ENCODE measurements at places on chromosomes 5 and 9.

GRCh38 chr5:36305571-36306326, 4.0 kb upstream of the RANBP3L start:
- peak; percentile 21 for DNase-seq

GRCh38 chr5:111211341-111211740, 12.8 kb upstream of the CAMK4 start:
- DNase-seq, result no peak

- DNase-seq, result no peak
These were observed 1116.0 kb upstream of the SEMA6A start for GRCh38 chr5:117690612-117691011.

- no peak for DNase-seq
These were observed 26.0 kb upstream of the CEP72 start for GRCh38 chr5:585962-586628.

GRCh38 chr5:43320846-43321245, 7.6 kb upstream of the HMGCS1 start:
- no peak for DNase-seq

- DNase-seq, result no peak
These were observed 78.9 kb downstream of the GOLPH3 start for GRCh38 chr5:32095261-32095671.

DNA sequence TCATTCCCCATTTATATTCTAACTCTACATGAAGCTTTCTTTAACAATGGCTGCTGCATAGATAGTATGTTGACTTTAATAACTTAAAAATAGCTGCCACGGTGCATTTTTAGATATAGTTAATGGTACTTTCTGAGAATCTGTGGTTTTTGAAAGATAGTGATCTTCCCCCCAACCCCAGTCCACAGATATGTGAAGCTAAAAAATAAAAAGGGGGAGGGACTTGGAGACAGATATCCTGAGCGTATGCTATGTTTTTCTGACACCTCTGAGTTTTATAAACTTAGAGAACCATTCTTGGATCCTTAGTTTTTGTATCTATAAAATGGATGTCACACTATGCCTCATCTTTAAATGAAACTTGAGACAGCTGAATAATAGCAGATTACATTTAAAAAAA, 120.5 kb downstream of the SNX18 start:
- no peak for DNase-seq

DNA sequence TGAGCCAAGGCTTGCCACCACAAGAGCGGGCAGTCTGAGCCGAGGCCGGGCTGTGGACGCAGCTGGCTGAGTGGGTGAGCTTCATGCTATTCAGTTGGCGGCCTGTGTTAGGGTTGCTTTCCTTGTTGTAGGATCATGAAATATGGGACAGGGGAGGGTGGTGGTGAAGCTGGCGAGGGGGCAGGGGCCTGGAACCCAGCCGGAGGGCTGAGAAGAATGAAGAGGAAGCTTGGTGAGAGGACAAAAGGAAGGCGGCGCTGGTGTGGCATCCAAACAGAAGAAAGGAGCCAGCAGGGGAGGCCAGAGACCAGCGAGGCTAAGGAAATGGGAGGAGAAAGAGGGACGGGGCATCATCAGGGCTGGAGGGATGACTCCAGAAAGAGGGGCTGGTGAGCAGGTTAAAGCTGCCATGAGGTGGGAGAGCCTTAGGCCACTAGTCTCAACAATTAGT, 18.3 kb downstream of the RALGPS1 start:
- DNase-seq, result no peak

- DNase-seq, result no peak
These were observed 42.5 kb downstream of the KLHL3 start for GRCh38 chr5:137693307-137693950.

DNA sequence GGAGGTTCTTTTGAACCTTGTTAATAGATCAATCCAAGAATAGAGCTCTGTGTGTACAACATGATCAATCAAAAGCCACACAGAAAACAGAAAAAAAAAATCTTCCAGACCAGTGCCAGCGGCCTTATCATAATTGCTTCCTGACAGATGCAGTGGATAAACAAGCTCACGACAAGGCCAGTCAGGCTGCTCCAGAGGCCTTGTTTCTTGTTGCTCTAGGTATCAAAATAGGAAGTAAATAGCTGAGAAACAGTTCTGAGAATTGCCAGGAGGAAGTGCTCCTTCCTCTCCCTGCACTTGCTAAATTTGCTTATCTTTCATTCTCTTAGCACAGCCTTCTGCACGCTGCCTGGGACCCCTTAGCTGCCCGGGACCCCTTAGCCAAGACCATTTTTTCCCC, 199.0 kb upstream of the TARS1 start:
- DNase-seq, result no peak

DNA sequence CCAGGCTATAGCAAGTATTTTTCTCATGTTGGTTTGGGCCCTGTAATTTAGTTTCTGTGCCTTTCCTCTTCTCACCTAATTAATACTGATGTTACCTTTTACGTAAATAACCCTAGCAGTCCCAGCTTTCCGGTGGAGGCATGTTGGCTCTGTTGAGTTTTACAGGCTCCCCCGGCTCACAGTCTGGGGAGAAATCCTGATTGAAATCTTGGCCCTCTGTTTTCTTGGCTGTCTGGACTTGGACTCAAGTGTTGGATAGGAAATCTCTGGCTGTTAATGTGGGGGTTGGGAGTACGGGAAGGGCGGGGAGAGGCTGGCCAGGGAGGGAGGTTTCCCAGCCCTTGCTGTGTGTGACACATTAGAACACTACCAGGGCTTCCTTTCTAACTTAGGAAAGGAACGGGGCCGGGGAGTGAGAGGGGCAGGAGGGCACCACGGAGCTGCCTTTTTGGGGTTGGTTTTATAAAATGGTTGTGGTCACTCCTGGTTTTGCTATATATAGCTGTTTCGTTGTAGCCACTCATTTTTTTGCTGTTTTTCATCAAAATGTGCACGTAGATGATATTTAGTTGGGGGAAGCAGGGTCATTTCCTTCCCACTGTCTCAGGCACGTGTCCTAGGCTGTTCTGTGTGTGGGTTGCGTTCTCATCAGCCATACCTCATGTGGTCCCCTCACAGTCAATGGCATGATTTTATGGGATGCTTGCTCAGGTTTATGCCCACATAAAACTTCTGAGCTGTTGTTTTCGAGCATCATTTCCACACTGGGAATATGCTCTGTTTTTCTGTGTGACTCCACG, 11.0 kb downstream of the TRIO start:
- no peak for DNase-seq

DNA sequence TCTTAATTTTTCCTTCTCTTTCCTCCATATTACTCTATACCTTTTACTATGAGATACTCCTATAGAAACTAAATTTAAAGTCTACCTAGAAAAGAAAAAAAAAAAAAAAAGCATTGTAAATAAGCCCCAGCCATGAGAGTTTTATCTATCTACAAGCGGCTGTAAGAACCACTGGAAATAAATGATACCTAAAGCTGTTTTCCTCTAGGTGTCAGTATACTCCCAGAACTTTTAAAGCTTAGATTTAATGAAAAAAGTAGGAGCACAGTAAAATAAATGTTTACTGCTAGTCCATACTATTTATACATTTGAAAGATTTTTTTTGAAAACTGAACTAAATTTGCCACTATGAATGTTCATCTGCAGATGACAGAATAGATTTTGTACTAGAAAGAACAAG, 26.2 kb downstream of the TYRP1 start:
- peak; percentile 24 for DNase-seq

DNA sequence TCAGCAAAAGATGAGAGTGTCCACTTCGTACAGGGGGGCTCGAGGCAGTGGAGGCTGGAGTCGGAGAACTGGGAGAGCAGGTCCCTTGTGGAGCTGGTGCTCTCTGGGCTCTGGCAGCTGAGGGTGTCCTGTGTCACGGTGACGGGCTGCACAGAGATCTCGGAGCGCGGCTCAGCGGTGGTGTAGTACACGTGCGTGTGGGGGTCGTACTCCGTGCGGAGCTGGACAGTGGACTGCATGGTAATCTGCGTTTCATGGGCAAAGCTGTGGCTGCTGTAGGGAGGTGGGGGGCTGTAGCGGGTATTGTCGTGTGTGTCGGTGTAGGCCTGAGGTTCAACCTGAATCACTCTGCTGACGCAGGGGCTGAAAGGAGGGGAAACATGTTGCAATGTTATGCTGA, 48.0 kb downstream of the PTCH1 start:
- DNase-seq, result no peak

DNA sequence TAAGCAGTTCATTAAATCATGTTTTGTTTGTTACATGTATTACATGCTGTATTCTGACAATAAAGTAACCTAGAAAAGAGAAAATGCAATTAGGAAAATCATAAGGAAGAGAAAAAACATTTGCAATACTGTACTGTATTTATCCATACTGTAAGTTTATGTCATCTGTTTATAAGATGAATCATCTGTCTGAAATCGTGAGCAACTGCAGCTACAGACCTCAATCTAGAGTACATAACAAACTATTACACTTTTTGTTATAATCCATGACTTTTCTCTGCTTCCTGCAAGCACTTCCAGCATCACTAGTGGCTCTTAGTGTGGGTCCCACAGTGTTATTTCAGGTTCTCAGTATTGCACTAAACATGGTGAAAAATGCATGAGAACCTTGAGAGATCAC, 144.4 kb upstream of the NR4A3 start:
- no peak for DNase-seq

DNA sequence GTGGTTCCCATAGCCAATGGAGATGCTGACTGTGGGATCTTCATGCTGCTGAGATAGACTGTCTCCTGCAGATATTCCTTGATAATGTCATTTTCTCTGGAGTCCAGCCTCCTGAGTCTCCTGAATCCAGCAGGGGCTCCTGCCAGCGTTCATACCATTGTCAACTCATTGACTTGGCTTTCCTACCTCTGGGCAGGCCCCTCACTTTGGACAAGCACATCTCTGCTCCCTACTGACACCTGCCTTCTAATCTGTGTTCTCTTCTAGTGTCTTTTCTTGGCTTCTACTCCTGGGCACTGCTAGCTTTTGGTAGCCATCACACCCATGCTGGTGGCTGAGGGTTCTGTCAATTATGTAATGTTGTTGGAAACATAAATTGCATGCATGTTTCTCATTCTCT, 138.0 kb downstream of the ADCY2 start:
- DNase-seq, result no peak

- no peak for DNase-seq
These were observed 64.5 kb downstream of the COL15A1 start for GRCh38 chr9:99008203-99008602.

- DNase-seq, result no peak
These were observed 84.6 kb downstream of the PAX5 start for GRCh38 chr9:36949466-36949865.

DNA sequence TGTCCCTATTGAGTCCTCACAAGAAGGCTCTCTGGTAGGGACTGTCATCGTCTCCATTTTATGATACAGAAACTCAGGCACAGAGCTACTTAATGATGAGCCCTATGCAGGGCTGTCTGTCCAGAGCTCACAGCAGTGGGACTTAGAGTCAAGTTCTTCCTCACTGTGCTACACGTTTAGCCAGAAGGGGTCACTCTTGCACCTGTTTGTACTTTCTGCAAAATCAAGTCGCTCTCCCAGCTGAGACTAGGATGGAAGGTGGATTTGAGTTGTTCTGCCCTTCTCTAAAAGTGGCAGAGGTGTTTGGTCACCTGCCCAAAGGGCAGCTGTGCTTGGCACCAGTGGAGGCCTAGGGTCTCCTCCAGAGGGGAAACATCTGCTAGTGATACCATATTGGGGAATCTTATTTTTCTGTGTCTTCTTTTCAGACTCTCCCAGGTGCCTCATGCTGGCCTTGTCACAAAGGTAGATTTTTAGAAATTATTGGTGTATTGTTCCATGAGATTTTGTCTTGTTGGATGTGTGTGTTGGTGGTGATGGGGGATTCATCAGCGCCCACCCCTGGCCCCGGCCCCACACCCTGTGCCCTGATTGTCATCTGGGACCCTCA, 104.2 kb downstream of the PPARGC1B start:
- peak; percentile 74 for DNase-seq

- DNase-seq, result no peak
These were observed 7.2 kb downstream of the RNF145 start for GRCh38 chr5:159202151-159202550.

DNA sequence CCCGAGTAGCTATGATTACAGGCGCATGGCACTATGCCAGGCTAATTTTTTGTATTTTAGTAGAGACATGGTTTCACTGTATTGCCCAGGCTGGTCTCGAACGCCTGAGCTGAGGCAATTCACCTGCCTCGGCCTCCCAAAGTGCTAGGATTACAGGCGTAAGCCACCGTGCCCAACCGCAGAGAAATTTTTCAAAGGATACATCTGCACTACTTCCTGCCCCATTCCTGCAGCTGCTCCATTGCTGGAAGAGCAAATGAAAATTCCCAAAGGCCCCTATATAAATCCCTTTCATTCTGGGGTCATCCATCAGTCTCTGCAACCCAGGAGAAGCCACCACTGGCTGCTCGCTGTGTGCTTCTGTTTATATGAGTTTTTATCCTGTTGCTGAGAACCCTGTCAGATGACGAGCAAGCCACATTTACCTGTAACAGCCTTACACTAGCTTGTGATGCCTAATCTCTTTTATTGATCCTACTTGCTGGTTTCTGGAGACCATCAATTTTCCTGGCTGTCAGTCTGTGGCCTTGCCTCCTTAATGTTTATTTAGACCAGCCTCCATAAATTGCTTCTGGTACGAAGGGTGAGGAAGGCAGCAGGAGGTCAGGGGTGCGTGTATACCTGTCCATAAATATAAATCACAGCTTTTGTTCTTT, 925.3 kb downstream of the TLE4 start:
- no peak for DNase-seq

DNA sequence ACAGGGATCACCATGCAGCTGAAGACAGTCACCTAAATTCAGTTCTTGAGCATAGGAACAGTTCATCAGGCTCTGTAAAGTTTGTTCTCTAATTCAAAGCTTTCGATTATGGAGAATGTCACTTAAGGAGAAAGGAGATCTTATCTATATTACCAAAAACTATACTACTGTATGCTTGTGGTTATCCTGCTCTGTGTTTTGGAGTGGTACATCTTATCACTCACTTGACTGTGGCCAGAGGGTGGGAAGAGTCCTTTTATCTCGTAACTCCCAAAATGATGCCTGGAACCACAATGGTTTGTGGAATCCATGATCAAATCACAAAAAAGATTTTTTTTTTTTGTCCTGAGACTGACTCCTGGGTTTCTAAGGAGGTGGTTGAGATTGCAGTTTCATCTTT, 230.7 kb downstream of the COMMD10 start:
- DNase-seq, result no peak

DNA sequence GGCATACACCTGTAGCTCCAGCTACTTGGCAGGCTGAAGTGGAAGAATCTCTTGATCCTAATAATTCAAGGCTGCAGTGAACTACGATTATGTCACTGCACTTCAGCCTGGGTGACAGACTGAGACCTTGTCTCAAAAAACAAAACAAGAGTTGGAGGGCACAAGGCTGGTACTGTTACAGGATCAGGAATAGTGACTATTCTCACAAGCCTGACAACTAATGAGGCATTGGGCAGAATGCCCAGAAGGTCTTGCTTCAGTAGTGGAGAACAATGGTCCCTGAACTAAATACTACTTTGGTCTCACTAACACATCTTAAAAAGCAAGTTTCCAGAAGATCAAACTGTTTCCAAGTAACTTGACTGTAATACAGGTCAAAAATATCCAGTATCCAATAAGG, 182.9 kb upstream of the RFX3 start:
- DNase-seq, result no peak

DNA sequence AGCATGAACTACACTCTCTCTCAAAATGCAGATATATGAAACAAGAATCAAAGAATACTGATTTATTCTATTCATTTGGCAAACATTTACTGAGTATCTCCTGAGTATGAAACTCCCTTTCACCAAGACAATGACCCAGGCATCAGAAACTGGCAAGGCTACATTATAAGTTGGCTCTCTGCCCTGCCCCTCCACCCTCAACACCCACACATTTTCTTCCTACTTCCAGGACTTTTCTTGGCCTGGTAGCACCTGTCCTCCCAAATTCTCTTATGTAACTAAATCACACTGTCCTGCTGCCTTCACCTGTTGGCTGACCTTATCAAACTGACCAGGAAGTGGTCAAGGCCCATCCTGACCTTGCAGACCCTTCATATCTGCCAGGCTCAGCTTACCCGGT, 3.5 kb downstream of the RASEF start:
- no peak for DNase-seq
